Heart right ventricle (tissue), 16 donors: ENCODE measurements at places on chromosomes 4 and X. TPM values are rescaled to one million over a fixed set of nuclear protein-coding genes. Genes with fewer than 3 reads are reported as not detected.

DNA sequence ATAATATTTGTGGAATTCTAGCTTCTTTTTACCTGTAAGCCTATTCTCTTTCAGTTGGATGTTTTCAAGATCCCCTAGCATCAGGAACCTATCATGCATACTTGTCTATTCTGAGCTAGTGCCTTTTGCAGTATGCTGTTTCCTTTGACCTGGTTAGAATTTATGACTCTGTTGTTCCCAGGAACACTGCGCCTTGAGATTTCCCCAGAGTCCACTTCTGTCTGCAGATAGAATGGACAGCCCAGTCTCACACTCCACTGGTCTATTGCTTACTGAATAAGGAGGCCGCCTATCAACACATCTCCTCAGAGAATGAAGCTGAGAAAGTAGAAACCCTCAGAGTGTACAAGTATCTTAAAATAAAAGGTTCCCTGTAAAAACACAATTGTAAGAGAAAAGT, 465.1 kb upstream of the GALNTL6 start:
- no peak for DNase-seq

DNA sequence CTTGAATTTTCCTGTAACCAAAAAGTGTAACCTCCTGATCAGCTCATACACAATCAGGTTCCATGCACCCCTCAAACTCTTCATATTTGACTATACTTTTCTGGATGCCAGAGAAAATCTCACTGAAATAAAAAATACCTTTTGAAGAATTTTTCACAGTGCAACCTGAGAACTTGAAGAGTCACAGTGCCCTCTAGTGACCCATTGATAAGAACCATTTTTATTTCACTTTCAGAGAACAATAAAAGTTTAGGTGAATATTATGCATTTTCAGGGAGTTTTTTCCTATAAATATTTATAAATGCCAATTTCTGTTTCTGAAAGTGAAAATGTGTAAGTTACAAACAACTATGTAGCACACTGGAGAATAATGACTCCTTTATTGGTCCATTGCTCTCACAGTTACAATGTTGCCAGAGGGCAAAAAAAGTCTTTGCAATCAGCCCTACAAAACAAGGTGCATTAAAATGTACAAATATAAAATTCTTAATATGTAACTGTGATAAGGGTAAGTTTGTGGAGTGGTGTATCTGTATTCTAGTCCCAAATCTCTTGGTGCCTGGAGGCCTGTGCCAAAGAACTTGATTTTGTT, 153.6 kb upstream of the INTU start:
- DNase-seq: no peak

DNA sequence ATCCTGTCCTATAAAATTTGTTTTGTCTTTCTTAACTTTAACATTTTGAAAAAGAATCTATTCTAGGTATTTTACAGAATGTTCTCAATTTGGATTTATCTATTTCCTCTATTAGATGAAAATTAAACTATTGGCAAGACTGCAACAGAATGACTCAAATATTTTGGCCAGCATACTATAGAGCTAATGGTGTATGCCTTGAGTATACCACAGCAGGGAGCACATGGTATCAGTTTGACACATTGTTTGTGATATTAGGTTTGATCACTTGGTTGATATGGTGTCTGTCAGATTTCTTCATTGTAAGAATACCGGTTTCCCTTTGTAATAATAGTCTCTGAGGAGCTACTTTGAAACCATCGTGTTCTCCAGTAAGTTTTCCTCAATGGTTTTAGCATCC, 87.8 kb upstream of the NPNT start:
- no peak for DNase-seq

CCSER1 gene
- total RNA-seq: 11.7 TPM

DNA sequence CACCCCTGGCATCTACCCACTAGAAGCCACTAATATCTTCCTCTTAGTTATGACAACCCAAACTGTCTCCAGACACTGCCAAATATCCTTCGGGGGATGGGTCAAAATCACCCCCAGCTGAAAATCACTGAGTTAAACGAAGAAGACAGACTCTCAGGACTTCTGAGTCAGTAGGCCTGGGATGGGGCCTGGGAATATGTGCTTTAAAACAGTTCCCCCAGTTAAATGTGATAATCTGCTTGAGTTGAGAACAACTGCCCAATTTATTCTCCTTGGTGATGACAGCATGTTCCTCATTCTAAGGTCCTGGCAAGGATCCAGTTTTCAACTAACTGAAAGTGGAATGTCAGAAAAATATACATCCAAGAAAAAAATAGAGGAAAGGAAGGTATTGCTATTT, 52.4 kb downstream of the CBLL2 start:
- no peak for DNase-seq

EOLA1 gene
- 20.6 TPM for total RNA-seq

DNA sequence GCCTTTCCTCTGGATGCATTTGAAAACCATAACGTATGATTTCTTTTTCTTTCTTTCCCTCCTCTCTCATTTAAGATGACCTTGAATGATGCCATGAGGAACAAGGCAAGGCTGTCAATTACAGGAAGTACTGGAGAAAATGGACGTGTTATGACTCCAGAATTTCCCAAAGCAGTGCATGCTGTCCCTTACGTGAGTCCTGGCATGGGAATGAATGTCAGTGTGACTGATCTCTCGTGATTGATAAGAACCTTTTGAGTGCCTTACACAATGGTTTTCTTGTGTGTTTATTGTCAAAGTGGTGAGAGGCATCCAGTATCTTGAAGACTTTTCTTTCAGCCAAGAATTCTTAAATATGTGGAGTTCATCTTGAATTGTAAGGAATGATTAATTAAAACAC, 142.8 kb downstream of the GRIA2 start:
- no peak for DNase-seq

DNA sequence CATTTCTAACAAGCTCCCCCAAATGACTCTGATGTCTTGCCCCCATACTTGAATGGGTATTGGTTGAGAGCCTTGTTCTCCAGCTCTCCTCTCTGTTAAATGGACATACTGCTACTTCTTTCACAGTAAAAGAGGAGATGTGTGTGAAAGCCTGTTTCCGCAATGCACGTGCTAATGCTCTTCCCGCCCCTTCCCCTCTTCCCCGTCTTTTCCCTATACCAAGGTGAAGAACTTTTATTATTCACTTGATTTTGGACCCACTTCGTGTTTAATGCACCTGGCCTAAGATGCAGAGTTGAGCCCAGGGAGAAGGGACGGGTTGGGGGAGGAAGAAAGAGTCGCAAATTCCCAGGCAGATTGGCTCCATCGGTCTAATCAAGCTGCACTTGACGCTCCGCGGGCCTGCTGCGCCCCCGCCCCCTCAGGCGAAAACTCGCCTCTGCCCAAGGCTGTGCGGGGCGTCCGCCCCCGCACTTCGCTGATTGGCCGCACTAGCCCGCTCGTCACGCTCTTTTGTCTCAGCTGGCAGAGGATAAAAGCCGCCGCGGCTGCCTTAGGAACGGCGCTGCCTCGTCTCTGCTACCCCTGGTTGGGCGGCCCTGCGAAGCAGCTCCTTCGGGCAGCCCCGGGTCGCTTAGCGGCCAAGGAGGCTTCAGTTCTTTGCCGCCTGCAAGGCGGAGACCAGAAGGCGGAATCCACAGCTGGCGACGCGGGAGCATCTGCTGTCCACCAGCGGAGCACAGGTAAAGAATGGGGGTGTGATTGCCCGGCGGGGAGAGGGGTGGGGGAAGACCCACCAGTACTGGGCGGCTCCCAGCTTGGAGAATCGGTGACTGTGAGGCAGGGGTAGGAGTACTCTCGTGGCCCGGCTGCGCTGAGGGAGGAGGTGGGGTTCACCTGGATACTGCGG, at the start of gene ZCCHC12:
Gene ZCCHC12, plus strand, starts transcription at position 562 of the 910 bp plus-strand sequence. CDS start 1,421 bp downstream, outside the sequence.
- DNase-seq: peak; percentile 4

GRCh38 chr4:55625835-55626234, 10.3 kb downstream of the NMU start:
- no peak for DNase-seq

DNA sequence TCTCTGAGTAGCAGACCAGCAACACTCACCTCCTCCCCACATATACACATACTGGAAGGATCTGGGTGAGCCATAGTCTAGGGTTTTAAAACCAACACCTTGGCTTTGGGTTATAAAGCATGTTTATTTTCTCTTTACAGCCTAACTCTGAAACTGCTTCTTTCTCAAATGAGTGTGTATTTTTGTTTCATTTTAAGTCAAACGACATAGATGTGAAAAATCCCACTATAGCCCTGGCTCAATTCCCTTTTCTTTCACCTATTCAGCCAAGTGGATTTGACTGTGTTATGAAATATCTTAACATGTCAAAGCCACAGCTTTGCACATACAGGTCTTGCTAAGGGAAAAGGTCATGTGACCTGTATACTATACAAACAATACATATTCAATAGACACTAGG, 13.8 kb downstream of the NEXMIF start:
- no peak for DNase-seq

- no peak for DNase-seq
Measured at GRCh38 chr4:47837908-47838294, at the start of gene CORIN. CORIN (minus strand) TSS chr4:47838067; CDS start chr4:47837949, 118 bp downstream.

CXorf58 gene
- total RNA-seq: not detected

GRCh38 chr4:180333162-180333561, 1910.0 kb upstream of the TENM3 start:
- no peak for DNase-seq

DNA sequence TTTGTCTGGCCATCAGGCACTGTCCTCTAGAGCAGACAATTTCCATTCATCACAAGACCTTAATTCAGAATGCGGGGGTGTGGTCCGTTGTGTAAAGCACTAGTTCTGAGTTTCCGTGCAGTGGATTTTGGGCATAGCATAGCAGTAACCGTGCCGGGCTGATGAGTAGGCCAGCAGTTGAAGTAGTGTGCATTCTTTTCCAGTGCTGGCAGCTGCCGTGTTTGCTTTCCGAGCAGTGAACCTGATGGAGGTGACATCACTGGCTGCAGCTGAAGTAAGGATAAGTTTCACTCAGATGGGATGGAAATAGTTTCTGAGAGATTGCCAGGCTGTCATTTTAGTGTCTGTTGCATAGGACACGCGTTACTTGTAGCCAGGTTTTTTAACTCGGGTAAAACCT, 107.0 kb upstream of the STIM2 start:
- DNase-seq: peak; percentile 34

- DNase-seq: no peak
Measured at GRCh38 chrX:906586-906985, 276.0 kb downstream of the SHOX start.

DNA sequence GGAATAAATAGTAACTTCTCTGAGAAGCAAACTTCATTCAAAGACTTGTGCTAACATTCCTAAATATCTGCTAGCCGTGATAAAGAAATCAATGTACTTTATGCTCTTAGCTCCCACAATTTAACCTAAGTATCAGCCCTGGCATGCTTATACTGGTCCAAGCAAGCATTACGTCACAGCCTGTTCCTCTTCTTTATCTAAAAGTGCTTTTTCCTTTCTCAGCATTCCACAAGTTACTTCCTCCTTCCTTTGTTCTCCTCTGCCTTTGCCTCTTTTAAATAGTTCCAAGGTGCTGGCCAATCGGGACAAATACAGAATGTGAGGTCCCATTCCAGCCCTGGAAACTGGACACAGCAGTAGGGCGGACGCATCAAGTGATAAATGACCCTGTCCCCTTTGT, 249.6 kb downstream of the DHRSX start:
- no peak for DNase-seq

DNA sequence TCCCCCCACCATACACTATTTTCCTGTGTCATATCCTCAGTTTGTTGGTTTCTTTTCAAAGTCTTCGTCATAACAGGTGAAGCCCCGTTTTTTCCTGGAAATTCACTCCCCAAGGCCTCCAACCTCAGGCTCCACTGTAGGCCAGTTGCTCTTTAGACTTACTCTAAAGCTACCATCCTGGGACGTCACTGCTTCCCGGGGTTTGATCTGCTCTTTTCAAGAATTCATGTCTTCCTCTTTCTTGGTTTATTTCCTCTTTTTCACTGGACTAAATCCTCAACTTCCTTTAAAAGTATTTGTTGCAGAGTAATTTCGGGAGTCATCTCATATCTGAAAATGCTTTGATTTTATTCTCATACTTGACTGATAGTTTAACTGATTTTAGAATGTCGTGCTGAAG, 6.5 kb upstream of the SERTM2 start:
- no peak for DNase-seq

NPY1R gene
- 0.59 TPM for total RNA-seq

DNA sequence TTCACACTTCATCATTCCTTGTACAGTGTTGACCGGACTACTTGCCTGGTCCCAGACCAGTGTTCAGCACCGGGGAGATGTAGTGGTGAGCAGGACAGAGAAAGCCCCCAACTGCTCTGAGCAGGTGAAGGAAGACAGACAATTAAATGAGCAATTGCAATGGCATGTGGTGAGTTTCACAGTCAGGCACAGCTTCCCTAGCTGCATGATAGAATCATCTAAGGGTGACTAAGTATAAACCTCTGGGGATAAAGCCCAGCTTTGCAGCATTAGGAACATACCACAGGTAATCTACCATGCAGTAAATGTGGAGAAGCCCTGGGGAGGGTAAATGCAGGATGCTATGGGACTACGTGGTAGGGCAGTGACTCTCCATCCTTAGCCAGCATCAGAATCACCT, 47.8 kb downstream of the TMA16 start:
- DNase-seq: no peak

GRCh38 chr4:141375855-141376254, 155.2 kb downstream of the ZNF330 start:
- no peak for DNase-seq

DCK gene
- total RNA-seq: 9.3 TPM

RAB40AL gene
- 0.28 TPM for total RNA-seq

XG gene
- 1.5 TPM for total RNA-seq

FGD1 gene
- total RNA-seq: 4.4 TPM

- DNase-seq: no peak
Measured at GRCh38 chr4:47500776-47501175, 15.7 kb downstream of the ATP10D start.

DNA sequence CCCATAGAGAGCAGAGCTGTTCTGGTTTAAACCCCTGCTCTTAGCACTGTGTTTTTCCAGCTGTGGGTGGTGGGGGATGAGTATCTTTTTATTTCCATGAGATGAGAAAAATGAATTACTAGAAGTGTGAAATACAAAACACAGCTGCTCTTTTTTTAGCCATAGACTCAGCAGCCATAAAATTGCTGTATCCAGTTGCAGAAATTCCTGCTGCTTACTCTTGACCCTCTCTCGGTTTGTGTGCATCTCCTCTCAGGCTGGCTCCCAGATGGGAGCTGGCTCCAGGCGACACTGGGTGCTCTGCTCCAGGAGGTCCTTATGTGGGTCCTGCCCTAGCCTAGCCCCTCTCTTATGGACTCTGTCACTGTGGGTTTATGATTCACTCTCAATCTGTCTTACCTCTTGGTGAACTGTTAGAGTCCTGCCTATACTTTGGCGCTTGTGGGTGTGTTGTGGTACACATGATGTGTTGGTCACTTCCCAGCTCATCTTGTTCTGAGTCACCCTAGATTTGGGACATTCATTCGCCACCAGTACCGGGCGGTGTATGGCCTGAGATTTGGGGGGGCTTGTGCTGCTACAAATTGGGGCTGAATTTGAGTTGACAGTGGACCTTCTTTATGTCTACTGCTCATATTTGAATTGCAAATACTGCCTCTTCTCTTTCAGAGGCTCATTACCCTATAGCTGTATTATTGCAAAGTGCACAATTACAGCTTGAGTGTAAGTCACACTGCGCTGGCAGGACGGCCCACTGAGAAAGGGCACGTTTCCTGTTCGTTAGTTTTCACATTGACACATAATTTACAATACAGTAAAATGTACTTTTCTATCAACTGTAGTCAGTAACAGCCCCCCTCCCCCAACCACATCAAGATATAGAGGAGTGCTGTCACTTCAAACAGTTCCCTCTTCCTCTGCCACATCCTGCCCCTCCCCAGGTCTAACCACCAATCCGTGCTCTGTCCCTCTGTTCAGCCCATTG, 46.9 kb upstream of the MSANTD1 start:
- DNase-seq: no peak

ANAPC4 gene
- 13.8 TPM for total RNA-seq
